Activated naive CD8-positive, alpha-beta T cell treated with anti-CD3 and anti-CD28 coated beads for 36 hours (primary cell): ENCODE measurements at places on chromosomes 16 and 17.

GRCh38 chr16:84538222-84538840 is 33.9 kb upstream of the MEAK7 start:
- no peak for DNase-seq
- H3K27me3 ChIP-seq = no peaks in the 10 kb centered on the region
- no peak overlapping the region for H3K27ac ChIP-seq
- no peak overlapping the region for H3K4me3 ChIP-seq
- peaks cover 6% of the 10 kb centered on the region for H3K4me1 ChIP-seq

GRCh38 chr16:67990018-67990386 is 9.3 kb downstream of the DPEP2 start:
- H3K4me3 ChIP-seq = no peak overlapping the region
- no peak for DNase-seq
- no peaks in the 10 kb centered on the region for H3K27me3 ChIP-seq

DNA sequence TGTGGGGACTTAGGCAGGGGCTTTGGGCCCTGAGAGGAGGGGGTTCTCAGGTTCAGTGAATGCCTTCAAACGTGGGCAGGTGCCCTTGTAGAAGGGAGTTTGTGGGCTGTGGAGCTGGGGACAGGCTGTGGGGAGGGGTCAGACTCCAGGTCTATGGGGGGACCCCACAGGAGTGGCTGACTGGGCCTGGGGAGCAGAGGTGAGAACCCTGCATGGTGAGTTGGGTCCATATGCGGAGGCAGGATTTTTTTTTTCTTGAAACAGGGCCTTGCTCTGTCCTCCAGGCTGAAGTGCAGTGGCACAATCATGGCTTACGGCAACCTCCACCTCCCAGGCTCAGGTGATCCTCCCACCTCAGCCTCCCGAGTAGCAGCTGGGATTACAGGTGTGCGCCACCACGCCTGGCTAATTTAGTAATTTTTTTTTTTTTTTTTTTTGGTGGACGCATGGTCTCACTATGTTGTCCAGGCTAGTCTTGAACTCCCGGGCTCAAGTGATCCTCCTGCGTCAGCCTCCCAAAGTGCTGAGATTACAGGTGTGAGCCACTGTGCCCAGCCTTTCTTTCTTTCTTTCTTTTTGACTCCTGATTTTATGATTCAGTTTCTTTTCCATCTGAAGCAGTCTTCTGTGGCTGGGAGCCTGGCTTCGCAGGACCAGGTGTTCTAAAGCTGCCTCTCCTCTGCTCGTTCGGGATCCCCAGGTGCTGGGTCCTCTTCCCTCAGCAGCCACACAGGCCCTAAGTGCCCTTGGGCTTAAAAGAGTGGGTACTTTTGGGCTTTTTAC is 19.0 kb upstream of the ADCY7 start:
- no peaks in the 10 kb centered on the region for H3K27me3 ChIP-seq
- H3K36me3 ChIP-seq = no peaks in the 10 kb centered on the region
- peaks cover 16% of the 10 kb centered on the region for H3K4me1 ChIP-seq

GRCh38 chr16:29820271-29820701 is at the start of gene MVP:
TSS of gene MVP (plus strand) at chr16:29820462. CDS start at chr16:29830550, 10,088 bp downstream.
- peaks cover 65% of the 10 kb centered on the region for H3K4me1 ChIP-seq
- peak within 1 kb of the TSS; percentile 94 for H3K27ac ChIP-seq
- peak; percentile 59 for DNase-seq
- peak within 1 kb of the TSS; percentile 89 for H3K4me3 ChIP-seq
- H3K27me3 ChIP-seq = peaks cover 4% of the 10 kb centered on the region
- H3K36me3 ChIP-seq = peaks cover 24% of the 10 kb centered on the region

DNA sequence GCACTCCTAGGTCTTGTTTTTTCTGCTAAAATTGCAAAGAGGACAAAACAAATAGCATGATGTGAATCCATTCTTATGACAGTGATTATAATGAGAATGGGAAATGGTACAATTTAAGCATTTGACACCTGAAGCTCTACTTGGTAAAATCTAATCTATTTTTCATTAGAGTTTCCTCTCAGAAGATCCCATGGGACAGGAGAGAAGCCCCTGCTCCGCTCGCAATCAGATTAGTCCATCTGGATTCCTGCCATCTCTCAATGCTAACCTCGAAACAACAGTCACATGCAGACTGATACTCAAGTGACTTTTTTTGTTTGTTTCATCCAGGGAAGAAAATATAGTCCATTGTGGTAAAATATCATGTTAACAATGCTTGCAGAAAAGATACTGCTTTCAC is 107.4 kb upstream of the TOM1L1 start:
- no peaks in the 10 kb centered on the region for H3K27me3 ChIP-seq
- no peaks in the 10 kb centered on the region for H3K4me1 ChIP-seq
- no peaks in the 10 kb centered on the region for H3K36me3 ChIP-seq
- H3K27ac ChIP-seq = no peak overlapping the region
- no peak overlapping the region for H3K4me3 ChIP-seq
- no peak for DNase-seq

DNA sequence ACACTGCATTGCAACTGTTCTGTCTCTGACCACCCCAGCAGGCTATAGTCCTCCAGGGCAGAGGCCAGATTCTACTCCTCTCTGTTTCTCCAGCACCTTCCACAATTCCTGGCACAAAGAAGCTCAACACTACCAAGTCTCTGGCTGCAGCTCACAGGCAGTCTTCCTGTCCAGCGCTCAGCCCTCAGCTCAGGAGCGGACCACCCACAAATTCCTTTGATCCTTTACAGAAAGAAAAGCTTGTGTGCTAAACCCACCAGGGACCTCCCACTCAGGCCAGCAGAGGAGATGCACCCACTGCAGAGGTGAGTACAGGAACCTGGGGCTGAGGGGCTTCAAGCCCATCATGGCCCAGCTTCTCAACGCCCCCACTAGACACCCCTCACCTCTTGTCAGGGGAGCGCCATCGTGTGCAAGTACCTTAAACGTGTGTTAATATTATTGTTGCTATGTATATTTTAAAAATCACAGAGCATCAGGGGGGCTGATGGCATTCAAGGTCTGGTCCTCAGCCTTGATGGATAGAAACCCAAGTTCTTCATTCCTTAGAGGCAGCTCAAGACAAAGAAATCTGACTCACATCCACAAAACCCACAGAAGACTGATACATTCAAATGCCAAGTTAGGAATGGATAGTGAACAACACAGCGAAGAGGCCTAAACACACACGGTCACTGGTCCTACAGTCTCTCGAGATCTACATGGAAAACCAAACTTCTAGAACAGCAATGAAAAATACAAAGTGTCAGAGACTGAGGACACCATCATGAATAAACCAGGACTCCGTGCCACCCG is 8.4 kb downstream of the HSDL1 start:
- H3K27ac ChIP-seq = peak overlapping the region; percentile 75
- H3K36me3 ChIP-seq = peaks cover 7% of the 10 kb centered on the region
- no peak for DNase-seq
- peaks cover 63% of the 10 kb centered on the region for H3K4me1 ChIP-seq

DNA sequence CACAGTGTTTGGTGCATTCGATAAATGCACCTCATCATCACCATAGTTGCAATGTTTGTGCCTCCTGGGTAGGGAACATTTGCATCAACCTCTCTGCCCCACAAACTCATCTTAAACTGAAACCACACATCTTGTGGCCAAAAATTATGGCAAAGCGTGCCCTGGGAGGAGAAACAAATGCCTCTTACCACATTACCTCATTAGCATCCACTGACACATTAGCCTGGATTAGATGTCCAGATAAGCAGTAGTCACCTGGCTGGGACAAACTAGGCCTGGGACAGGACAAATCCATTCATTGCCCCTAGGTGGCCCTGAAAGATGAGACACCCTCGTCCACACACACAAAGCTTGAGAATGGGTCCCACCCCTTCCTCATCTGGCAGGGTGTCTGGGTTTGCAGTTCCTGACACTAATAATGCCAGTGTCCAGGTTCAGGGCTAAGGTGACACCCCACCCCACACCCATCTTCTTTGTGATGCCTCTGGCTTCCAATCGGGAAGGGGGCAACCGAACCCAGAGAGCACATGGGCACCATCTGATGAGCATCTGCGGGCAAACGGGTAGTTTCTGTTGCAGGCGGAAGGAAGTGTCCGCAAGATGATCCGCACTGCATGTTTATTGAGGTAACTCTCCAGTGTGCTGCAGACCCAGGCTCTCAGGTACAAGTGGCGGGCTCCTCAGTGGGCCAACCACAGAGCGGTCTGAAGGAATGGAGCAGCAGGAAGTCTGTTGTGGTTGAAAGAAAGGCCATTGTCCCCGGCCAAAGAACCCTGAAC is 8.6 kb downstream of the XYLT1 start:
- peaks cover 13% of the 10 kb centered on the region for H3K36me3 ChIP-seq
- peaks cover 34% of the 10 kb centered on the region for H3K4me1 ChIP-seq
- no peak overlapping the region for H3K4me3 ChIP-seq
- no peak for DNase-seq
- H3K27ac ChIP-seq = no peak overlapping the region

GRCh38 chr17:79080761-79081290 is 6.2 kb downstream of the ENGASE start:
- no peak for DNase-seq
- H3K4me3 ChIP-seq = no peak overlapping the region
- H3K27me3 ChIP-seq = no peaks in the 10 kb centered on the region
- no peak overlapping the region for H3K27ac ChIP-seq
- H3K4me1 ChIP-seq = peaks cover 7% of the 10 kb centered on the region
- peaks cover 9% of the 10 kb centered on the region for H3K36me3 ChIP-seq

DNA sequence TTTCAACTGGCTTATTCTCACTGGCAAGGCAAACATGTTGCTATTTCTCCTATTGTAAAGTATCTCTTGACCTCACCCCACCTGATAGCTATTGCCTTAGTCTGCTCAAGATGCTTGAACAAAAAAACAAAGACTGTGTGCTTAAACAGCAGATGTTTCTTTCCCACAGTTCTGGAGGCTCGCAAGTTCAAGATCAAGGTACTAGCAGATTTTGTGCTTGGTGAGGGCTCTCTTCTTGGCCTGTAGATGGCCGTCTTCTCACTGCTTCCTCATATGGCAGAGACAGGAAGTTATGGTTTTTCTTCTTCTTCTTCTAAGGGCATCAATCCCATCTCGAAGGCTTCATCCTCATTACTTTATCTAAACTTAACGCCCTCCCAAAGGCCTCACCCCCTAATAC is 109.7 kb upstream of the CLEC3A start:
- DNase-seq = no peak
- H3K27ac ChIP-seq = no peak overlapping the region
- no peaks in the 10 kb centered on the region for H3K27me3 ChIP-seq
- H3K36me3 ChIP-seq = no peaks in the 10 kb centered on the region
- no peaks in the 10 kb centered on the region for H3K4me1 ChIP-seq

DNA sequence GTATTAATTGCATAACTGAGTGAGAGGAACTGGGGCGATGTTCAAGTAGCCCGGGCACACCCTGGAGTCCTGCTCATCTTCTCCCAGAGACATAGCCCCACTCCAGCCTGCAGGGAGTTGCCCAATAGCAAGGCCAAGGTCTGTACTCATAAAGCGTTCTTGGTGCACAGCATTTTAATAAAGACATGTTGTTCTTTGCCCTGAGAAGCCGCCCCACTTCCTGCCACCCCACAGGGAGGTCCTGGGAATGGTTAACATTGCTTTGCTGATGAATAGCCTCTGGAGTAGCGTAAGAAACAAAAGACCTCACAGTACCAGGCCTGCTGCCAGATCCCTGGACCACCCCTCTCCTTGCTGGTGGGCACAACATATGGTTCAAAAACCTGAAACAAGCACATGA is 21.6 kb upstream of the CDH1 start:
- peaks cover 15% of the 10 kb centered on the region for H3K27me3 ChIP-seq
- H3K36me3 ChIP-seq = no peaks in the 10 kb centered on the region
- H3K4me1 ChIP-seq = peaks cover 16% of the 10 kb centered on the region
- no peak for DNase-seq
- H3K4me3 ChIP-seq = no peak overlapping the region

GRCh38 chr17:19345486-19346350 is 16.8 kb downstream of the B9D1 start:
- H3K27me3 ChIP-seq = peaks cover 16% of the 10 kb centered on the region
- no peak for DNase-seq
- no peak overlapping the region for H3K4me3 ChIP-seq
- H3K36me3 ChIP-seq = no peaks in the 10 kb centered on the region
- no peak overlapping the region for H3K27ac ChIP-seq

DNA sequence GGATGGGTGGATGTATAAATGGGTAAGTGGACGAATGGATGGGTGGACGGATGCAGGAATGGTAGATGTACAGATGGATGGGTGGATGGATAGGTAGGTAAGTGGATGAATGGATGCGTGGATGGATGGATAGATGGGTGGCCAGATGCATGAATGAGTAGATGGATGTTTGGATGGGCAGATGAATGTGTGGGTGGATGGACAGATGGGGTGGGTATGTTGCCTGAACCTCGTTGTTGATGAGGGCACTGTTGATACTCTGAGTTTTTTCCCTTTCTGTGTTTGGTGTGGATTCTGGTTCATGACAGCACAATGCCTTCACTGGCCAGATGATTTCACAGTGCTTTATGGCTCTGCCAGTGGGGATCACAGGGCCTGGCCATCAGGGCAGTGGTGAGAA is 208.3 kb downstream of the NPIPB11 start:
- no peak for DNase-seq
- H3K36me3 ChIP-seq = peaks cover 1% of the 10 kb centered on the region
- no peak overlapping the region for H3K4me3 ChIP-seq
- H3K27me3 ChIP-seq = no peaks in the 10 kb centered on the region

DNA sequence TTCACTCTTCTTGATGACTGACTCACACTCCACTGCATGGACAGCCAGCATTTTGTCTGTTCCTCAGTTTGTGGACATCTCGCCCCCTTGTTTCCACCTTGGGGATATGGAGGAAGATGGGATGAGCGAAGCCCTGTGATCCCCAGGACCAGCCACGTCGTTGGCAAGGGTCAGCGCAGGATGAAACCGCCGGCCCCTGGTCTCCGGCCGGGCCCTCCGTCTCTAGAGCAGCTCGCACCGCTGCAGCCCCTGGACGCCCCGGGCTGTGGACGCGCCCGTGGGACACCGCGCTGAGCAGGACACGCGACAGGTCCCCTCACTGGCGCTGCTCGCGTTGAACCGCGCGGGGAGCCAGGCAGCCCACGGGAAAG is 604 bp upstream of the ZC3H18 start:
- H3K27ac ChIP-seq = peak overlapping the region; percentile 22
- H3K27me3 ChIP-seq = no peaks in the 10 kb centered on the region
- peak overlapping the region; percentile 73 for H3K4me3 ChIP-seq
- DNase-seq = no peak
- H3K36me3 ChIP-seq = peaks cover 10% of the 10 kb centered on the region

- DNase-seq = peak; percentile 86
- H3K36me3 ChIP-seq = no peaks in the 10 kb centered on the region
- H3K4me1 ChIP-seq = peaks cover 5% of the 10 kb centered on the region
- H3K27ac ChIP-seq = no peak overlapping the region
Observed at GRCh38 chr16:56576585-56577299, 11.9 kb downstream of the MT4 start.

GRCh38 chr17:29412780-29413565 is 22.8 kb downstream of the TAOK1 start:
- H3K4me3 ChIP-seq = no peak overlapping the region
- H3K27me3 ChIP-seq = no peaks in the 10 kb centered on the region
- DNase-seq = no peak
- peaks cover 16% of the 10 kb centered on the region for H3K4me1 ChIP-seq
- H3K36me3 ChIP-seq = peaks cover 7% of the 10 kb centered on the region
- H3K27ac ChIP-seq = peak overlapping the region; percentile 18
